Stimulated activated CD8-positive, alpha-beta memory T cell treated with anti-CD3 and anti-CD28 coated beads, Interleukin-7, amount 100 ng/mL, for 1 hour (primary cell): ENCODE measurements at places on chromosomes 12 and 14.

- DNase-seq = no peak
Measured at GRCh38 chr12:110183386-110183785, 59.2 kb downstream of the IFT81 start.

- DNase-seq = no peak
Measured at GRCh38 chr12:102052192-102053061, 9.4 kb downstream of the WASHC3 start.

DNA sequence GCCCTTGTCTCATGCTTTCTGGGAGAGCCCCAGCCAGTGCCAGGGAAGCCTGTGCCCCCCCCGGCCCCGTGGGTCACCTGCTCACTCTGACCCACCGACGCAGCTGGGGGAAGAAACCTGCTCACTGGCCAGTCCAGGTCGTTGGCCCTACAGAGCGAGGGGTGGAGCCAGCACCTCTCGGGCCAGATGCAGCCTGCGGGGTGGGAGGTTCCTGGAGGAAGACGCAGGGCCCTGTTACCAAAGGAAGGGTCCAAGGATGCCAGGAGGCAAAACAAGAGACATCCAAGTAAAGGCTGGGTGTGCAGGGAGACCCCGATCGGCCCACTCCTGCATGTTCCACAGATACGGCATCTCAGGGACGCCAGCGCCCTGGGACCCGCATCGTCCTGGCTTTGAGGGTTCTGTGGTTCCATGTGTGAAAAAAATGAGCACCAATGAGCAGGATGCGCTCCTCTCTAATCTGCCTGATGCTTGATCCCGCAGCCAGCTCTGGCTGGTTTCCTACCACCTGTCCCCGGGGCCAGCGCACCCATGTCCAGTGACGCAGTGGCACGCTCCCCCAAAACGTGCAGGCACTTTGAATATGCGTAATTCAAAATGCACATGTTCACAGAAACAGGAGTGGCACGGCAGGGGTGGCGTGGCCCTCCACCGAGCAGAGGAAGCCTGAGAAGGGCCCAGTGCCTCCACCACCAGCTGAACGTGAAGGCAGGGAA, 66.0 kb upstream of the GALNT9 start:
- no peak for DNase-seq

GRCh38 chr12:27969624-27970400, 2.7 kb downstream of the PTHLH start:
- DNase-seq = no peak

DNA sequence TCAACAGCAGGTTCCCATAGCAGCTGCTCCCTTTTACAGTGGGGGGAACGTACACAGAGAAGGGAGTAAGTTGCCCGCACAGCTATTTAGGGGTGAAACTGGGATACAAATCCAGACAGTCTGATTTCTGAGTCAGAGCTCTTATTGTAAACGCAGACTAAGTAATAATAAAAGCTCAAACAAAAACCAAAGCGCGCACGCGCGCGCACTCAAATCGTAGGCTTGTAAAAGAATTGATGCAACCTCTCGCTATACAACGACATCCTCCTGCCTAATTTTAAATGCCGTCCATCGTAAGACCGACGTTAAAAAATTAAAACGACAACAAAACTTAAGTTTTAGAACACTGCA, 747 bp upstream of the DACT1 start:
- DNase-seq = no peak

DNA sequence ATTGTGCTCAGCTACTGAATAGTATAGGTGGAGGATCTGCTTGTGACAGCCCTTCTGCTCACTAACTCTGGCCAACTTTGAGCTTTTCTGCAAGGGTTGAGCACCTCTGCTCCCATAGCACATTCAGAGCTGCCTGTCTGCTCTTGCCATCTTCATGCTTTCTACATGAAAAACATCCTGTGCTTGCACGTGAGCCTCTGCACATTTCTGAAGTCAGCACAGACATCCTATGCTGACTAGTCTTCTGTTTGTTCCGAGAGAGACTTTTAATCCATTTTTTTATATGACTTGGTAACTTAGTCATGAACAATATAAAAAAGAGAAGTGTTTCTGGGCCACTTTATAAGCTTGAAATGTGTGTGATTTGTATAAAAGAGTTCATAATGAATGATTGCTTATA, 969.3 kb downstream of the TMTC2 start:
- DNase-seq = no peak

GRCh38 chr12:23560611-23561010, 388.9 kb downstream of the SOX5 start:
- no peak for DNase-seq

DNA sequence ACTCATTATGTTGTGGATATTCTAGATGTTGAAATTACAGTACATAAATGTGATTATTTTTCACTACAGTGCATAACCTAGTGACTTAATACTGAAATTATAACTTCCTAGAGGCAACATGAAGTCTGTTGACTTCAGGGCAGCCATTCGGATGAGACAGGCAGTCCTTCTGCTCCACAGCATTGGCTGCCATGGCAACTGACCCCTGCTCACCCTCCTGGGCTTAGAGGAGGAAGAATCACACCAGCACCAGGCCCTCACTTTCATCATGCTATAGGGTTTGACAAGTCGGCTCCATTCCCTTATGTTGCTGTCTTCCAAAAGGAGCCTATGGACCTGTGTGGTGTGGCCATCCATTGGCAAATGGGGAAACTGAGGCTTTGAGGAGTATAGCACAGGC, 233.5 kb upstream of the TMEM132C start:
- DNase-seq = no peak

DNA sequence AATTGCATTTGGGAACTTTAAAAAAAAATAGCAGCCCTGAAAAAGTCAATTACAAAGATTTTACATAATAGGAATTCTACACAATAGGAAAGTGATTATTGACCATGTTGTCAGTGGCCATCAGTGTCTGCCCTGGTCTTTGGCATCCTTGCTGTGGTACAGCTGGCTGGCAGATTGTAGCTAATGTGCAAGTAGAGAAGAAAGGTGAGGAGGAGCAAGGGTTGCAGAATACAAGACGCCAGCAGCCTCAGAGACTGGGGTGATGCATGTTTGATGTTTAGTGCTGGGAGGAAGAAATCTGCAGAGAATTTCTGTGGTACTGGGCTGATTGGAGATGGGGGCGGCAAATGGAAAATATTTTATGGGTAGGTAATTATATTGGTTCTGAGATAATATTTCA, 322.9 kb downstream of the TMEM117 start:
- no peak for DNase-seq

- DNase-seq = no peak
Measured at GRCh38 chr12:65055859-65056258, 65.2 kb downstream of the WIF1 start.

DNA sequence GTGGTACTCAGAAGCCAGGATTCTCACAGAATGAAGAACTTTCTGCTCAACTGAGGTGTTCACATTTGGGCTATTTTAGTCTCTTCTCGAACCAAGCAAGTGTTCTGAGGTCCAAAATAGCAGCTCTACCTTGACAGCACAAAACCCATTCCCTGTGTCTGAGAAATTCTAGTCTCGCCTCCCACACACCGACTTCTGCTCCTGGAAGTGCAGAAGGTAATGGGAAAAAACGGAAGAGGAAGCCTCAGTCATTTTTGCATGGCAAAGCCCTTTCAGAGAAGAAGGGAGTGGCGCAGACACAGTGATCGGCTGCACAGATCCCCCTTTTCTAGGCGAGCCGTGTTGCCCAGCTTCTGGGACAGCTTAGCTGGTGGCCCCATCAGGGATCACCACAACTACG, 31.2 kb upstream of the VPS33A start:
- DNase-seq = no peak

DNA sequence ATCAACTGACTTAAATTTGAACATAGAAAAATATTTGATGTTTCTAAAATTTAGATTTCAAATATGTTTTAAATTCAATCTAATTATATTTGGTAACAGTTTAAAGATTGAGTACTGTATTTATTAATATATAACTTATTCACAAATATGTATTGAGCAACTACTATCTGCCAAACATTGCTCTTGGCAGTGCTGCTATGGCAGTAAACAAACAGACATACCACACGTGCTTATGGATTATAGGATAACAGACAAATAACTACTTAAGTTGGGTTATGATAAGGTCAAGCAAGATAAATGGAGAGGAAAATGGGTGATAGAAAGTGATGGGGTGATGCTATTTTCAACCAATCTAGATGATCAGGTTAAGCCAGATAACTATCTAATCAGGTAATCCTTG, 538.1 kb downstream of the C12orf50 start:
- DNase-seq = no peak

DNA sequence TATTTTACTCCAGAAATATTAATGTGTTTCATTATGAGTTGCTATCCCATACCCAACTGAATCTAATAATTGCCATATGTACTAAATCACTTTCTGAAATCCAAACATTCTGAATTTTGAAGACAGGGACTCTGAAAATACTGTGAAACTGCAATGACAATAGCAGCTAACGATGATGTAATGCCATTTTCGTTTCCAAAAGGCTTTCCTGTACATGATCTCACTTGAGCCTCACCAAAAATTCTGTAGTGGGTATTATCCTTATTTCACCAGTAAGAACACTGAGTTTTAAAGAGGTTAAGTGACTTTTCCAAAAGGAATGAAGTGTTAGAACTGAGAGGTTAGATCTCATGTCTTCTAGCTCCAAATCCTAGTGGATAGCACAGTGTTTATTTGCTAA, 133.3 kb downstream of the FLRT2 start:
- no peak for DNase-seq

DNA sequence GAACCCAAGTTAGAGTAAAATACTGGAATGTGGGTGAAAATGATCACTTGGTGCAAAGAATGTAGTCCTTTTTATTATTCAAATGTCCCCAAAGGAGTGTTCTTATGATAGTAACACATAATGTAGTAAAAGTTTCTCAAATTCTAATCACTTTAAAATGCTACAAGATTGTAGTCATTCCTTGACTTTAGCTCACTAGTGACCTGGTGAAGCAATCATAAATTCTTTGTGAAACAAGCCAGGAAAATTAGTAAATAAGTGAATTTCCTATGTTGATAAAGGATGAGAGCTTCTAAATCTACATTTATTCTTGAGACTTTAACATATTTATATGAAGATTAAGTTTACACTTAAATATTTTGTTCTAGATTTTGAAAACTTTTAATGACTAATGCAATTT, 30.7 kb upstream of the SLC17A8 start:
- no peak for DNase-seq

DNA sequence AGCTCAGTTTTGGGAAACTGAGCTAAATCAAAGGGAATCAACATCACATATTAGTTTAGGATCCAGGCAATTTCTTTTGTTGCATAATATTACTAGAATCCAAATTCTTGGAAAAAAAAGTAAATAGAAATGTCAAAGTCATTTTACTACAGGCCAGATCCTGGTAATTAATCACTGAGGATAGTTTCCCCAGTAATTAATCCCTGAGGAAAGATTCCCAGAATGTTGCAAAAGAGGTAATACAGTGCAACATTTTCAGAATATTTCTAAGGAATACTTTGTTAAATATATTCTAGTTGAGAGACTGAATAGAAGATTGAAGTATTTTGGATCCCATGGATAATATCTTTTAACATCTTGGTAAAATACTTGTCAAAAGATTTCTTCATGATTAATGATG, 207.0 kb upstream of the GARIN2 start:
- DNase-seq = no peak

DNA sequence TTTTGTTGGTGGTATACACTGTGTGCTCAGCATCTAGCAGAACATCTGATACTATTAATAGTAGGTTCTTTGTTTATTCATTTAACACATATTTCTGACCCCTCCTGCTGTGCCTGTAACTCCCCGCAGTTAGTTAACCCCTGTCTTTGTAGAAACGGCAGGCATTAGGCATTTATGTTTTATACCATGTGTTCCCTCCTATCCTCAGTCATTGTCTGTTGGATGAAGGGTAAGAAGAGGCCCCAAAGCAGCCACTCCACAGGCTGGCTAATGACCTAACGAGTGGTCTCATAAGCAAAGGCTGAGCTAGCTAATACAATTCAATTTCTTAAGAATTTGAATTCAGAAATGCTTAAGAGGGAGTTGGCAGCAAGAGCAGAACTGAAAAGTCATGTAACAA, 170.8 kb downstream of the TMX1 start:
- no peak for DNase-seq

- no peak for DNase-seq
Measured at GRCh38 chr14:52044791-52045522, 23.9 kb downstream of the NID2 start.

- no peak for DNase-seq
Measured at GRCh38 chr14:65103150-65103760, 938 bp upstream of the MAX start.

DNA sequence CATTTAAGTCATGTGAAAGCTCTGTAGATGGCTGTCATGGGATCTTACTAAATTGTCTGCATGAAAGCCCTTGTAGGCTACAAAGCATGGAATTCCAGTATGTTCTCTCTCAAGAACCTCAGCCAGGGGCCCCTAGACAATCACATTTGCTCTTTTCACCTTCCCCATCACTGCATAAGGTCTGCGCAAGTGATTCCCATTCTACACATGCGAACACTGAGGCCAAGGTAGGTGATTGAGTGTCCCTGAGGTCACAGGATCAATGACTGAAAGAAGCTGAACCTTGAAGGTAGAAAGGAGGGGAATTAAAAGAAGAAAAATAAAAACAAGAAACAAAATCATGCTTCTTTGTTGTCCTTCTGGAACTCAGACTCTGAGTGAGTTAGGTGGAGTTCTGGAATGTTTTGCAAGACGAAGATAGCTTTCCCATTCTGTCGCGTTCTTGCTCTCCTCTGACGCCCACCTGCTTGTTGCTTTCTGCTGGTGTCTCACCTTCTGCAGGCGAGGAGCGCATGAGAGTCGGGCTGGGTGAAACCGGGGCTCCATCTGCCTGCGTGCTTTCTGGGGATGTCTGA, 79.9 kb downstream of the SPRING1 start:
- DNase-seq = no peak

DNA sequence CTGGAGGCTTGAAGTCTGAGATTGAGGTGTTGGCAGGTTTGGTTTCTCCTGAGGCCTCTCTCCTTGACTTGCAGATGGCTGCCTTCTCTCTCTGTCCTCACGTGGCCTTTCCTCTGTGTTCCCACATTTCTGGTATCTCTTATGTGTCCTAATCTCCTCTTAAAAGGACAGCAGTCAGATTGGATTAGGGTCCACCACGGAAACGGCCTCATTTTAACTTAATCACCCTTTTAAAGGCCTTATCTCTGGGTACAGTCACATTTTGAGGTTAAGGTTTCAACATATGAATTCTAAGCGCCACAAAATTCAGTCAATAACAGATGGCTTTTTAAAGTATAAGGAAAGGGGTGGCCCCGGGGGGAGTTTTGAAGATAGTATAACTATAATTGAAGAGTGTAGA, 33.5 kb downstream of the UNC79 start:
- no peak for DNase-seq

- DNase-seq = no peak
Measured at GRCh38 chr12:31594681-31595080, 3.7 kb upstream of the DENND5B start.

- no peak for DNase-seq
Measured at GRCh38 chr12:44459569-44459968, 416.5 kb downstream of the NELL2 start.

- DNase-seq = peak; percentile 34
Measured at GRCh38 chr12:47079468-47079980, at the start of the genes AMIGO2 and PCED1B. AMIGO2 (minus strand) TSS chr12:47079959; CDS start chr12:47079002, 957 bp downstream. PCED1B (plus strand) TSS chr12:47079621; CDS start chr12:47235064, 155,443 bp downstream.

DNA sequence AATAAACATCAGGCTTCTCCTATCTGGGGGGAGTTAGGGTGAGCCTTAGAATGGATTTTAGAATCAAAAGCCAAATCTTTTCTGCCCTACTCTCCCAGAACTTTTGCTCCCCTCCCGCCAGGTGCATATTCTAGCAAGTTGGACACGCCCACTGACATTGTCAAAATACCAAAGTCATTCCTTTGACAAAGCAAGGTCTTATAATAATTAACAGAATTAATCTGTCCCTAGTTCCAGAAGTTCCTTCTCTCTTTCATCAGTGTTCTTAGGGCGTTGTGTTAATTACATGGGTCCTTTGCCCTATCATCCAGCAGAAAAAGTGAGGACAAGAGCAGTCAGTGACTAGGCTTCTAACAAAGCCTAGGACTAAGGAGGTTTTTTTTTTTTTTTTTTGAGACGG, 2.4 kb downstream of the PRR13 start:
- no peak for DNase-seq
